ENCODE measurements at places on chromosomes 12 and 14.

- DNase-seq, result no peak
Measured at GRCh38 chr12:108305520-108305919, 33.6 kb downstream of the CMKLR1 start.

DNA sequence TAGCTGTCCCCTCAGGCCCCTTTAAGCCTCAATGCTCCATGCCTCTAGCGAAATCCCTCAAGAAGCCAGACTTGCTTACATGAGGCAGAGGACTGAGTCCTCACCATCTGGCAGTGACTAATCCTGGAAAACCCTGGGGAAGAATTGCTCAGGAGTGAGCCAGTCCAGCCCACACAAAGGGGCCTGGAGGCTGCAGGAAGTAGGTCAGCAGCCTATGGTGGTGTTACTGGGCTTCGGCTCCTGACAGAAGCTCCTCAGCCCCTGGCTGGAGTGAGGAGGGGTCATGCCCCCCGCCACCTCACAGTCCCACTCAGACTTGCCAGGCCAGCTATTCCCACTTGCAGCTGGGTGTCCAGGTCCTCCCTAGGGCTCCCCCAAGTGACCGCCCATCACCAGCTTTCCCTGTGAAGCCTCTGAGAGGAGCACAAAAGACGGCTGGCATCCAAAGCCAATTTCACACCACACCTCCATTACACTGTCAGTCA, 250.5 kb downstream of the DPF3 start:
- DNase-seq, result peak; percentile 28

GRCh38 chr14:75299059-75299458, 20.4 kb downstream of the FOS start:
- peak; percentile 25 for DNase-seq

GRCh38 chr12:81128930-81129554, 51.2 kb downstream of the ACSS3 start:
- no peak for DNase-seq

DNA sequence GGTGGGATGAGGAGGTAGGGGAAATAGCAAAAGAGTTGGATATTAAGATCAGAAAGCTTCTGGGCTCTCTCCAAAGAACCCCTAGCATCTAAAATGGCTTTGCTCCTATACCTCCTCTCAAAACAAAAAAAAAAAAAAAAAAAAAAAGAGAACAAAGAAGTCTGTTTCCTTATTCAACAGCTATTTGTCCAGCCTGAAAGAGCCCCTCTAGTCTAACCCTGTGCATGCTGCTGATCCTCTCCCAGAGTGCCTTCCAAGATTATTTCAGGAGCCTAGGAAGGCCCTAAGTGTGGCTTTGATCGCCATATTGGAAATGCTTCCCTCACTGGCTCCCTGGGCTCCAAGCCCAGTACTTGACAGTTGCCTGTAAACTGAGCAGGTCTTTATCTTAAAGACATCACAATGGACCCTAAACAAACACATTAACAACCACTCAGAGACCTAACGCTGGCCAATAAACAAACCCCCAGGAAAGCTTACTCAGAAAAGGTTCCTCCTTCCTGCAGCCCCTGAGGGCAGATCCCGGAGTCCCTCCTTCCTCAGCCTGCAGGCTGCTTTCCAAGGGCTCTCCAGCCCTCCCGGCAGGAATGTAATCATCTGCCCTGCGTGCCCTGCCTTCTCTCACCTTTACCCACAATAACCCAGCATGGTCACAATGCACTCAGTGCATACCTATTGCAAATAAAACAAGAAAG, 17.4 kb upstream of the COL2A1 start:
- DNase-seq, result no peak

- no peak for DNase-seq
Measured at GRCh38 chr12:100179252-100179651, 21.4 kb upstream of the ACTR6 start.

- DNase-seq, result peak; percentile 70
Measured at GRCh38 chr12:9331218-9331626, 123.0 kb upstream of the PZP start.

DNA sequence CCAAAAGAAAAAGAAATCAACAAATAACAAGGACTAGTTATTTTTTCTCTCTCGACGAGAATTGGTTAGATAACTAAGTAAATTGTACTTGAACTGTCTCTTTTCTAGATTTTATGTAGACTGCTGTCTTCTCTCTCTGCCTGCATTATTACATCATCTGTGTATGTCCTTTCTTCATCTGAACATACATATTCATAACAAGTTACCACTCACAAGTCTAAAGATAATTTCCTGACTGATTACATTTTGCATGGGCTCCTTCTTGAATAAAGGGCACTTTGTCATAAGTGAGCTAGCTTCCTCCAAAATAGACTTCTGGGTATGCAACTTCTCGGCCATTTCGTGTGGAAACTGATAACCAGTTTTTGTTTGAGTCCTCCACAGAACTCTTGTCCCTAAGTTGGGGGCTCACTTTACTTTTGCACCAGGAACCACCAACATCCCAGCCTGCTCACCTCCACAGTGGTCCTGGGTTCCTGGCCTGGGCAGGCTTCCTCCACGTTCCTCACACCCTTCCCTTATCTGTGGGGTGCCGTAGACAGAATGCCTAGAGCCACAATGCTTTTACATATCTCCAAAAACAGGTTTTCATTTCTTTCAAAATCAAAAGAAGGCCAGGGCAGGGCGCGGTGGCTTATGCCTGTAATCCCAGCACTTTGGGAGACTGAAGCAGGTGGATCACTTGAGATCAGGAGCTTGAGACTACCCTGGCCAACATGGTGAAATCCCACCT, 6.2 kb upstream of the DDX47 start:
- DNase-seq, result no peak

- no peak for DNase-seq
Measured at GRCh38 chr12:27486961-27487360, 37.0 kb upstream of the PPFIBP1 start.

- no peak for DNase-seq
Measured at GRCh38 chr12:124478985-124479645, 88.3 kb downstream of the NCOR2 start.
